ENCODE measurements at places on chromosomes 11 and 22.
A peak's percentile ranks its signal among the peaks of the same experiment; 100 is the strongest.

DNA sequence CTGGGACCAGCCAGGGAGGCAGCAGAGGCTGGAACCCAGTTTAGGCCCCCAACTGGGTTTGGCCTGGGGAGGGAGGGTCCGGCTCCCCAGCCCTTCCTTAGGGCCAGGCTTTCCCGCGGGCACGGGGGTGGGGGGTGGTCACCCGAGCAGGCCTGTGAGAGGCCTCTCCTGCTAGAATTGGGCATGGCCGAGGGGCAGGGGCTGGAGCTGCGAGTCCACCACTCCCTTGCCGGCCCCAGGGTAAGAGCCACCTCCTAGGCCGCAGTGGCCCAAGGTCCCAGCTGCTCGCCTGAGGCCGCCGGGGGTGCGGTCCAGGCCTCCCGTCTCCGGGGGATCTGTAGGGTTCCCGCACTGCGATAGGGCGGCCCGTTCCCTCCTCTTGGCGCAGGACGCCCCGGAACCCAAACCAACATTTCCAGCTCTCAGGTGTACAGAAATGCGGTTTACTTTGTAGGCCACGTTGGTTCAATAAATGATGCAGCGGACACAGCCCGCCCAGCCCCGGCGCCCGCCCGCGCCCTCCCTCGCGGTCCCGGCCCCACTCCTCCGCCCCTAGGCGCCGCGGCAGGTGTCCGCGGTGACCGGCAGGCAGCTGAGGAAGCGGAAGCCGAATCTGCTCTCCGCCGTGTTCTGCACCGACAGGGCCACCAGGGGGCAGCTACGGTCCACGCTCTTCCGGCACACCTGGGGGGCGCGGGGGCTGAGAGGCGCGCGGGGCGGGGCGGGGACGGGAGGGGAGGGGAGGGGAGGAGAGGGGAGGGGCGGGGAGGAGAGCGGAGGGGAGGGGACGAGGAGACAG lies 5.9 kb downstream of the LMNTD2 start:
- no peak for DNase-seq

GRCh38 chr22:39240831-39241793 lies 3.7 kb downstream of the PDGFB start:
- DNase-seq, result no peak

GRCh38 chr11:106399076-106399511 lies 321.6 kb downstream of the AASDHPPT start:
- DNase-seq, result peak; percentile 99

- no peak for DNase-seq
These were observed 34.6 kb upstream of the BID start for GRCh38 chr22:17808693-17809403.

GRCh38 chr22:46287873-46288751 lies 8.6 kb upstream of the GTSE1 start:
- no peak for DNase-seq

GRCh38 chr11:86194998-86195397 lies 49.6 kb upstream of the EED start:
- no peak for DNase-seq

GRCh38 chr11:67307545-67308001 lies 4.2 kb downstream of the SSH3 start:
- DNase-seq, result no peak

DNA sequence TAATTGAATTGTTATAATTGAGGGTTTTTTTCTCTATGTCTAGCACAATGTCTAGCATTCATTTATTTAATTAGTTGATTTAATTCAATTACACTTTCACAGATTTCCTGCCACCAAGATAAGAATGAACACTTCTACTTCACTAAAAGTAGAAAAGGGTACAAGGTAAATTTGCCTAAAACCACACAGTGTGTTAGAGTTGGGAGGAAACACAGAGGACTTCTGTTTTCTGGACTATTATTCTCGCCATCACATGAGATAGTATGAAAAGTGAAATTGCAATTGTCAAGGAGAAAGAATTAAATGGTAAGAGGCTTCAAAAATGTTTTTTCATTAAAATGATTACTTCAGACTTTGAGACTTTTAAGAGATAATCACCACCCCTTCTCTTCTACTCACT lies 109.5 kb downstream of the ETS1 start:
- no peak for DNase-seq

DNA sequence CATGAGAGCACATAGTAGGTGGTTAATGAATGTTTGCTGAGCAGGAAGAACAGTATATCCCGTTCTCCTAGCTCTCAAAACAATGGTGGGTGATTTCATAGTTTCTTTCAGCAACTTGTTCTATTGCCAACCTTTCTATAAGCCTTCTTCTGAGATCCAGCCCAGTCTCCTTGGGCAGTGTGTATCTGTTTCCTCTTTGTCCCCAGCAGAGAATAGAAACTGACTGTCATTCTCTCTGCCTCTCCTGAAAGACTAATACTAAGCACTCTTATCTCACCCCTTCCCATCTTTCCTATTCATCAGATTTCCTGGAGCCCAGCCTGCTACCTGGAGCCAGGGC lies 272.9 kb downstream of the ST3GAL4 start:
- no peak for DNase-seq

DNA sequence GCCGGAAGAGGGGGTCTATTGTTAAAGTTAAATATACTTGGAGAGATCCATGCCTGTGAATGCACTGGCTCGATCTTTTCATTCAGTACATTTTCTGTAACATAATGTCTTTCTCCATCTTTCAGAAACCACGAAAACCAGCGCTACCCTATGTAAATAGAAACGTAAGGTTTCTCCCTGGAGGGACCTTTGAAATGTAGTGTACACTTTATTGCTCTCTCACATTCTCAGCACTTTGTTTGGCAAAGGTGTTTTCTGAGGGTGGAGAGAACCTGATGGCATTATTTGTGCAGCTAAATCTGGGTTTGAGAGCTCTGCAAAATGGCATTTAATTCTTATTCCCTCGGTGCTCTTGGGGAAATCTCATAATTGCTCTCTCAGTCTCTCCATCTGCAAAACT lies 468.4 kb downstream of the NELL1 start:
- DNase-seq, result no peak

GRCh38 chr22:36257948-36258670 lies 5.2 kb downstream of the APOL1 start:
- no peak for DNase-seq

- peak; percentile 53 for DNase-seq
These were observed 872 bp downstream of the TMA7B start for GRCh38 chr22:39960791-39961746.

- no peak for DNase-seq
These were observed 10.8 kb downstream of the RAB3IL1 start for GRCh38 chr11:61906522-61906909.

- DNase-seq, result peak; percentile 48
These were observed 29.2 kb upstream of the PDE2A start for GRCh38 chr11:72703267-72704008.

- no peak for DNase-seq
These were observed 55.6 kb upstream of the LYVE1 start for GRCh38 chr11:10623797-10624761.

DNA sequence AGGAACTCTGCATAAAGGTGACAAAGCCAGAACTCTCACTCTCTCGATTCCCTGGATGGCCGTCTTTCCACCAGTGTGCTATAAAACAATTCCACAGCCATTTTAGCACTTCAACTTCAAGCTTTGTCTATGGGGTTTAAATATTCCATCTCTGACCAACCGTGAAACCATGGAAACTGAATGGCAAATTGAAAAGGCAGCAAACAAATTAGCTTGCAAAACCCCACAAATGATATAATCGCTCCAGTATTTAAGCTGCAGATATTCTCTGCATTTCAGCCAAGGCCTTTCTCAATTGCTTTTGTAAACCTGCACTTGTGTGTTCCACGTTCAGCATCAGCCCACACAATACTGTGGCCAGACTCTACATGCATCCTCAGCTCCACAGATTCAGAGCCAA lies 131.7 kb upstream of the ISX start:
- DNase-seq, result no peak

DNA sequence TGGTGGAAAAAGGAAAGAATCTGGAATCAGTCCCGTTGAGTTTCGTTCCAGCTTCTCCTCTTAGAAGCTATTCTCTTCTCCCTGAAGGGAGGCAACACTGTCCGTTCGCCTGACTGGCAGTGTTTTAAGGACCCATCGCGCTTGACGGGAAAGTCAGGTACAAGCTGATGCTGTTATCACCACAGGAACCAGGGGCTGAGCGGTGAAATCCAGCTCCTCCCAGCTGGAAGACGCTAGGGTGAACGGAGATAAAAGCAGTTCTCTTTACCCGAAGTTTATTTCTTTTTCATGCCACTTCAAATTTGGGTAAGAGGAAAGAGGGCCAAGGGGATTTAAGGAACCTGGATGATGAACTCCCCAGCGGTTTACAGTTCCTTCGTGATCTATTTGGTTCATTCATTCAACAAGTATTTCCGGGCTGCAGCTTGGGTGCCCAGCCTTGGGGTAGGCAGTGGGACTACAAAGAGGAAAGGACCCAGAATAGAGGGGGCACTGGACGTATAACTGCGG lies 551 bp upstream of the DEUP1 start:
- no peak for DNase-seq

Measured in BJ (cell line).